ENCODE measurements at places on chromosomes 4 and X.

- no peak for DNase-seq
These were observed 33.2 kb downstream of the PPARGC1A start for GRCh38 chr4:23856630-23857029.

DNA sequence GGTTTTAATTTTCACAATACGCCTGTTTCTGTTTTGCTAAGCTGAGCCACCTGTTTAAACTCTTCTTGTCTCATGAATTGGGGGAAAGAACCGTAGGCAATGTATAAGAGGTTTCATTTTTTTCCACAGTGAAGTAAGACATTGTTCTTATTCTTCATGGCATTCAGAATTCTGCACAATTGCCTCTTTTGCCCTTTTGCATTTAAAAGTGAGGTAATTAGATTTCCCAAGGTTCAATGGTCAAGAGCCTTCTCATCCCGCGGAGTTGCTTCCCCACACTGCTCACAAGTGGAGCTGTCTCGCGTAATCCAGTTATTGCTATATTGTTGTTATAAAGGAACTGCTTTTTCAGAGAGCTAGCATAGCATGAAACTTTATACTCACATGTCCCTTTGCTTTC, 90.9 kb upstream of the SPRY1 start:
- DNase-seq: no peak

- no peak for DNase-seq
These were observed 7.0 kb upstream of the BEND4 start for GRCh38 chr4:42159271-42160001.

DNA sequence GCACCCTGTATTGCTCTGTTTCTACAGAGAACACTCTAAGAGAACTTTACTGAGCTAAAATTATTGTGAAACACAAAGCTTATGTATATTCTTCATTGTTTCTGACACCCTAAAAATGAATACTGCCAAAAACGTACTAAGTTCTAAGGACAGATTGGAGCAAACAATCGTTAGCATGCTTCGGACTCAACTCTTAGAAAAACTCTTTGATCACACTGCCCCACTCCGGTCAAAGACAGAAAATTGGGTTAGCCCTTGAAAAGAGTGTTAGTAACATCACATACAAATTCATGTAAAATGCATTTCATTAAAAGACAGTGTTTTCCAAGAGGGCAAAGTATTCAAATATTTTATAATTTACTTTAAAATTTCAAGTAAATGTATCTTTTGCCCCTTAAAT, 177.4 kb downstream of the DCHS2 start:
- no peak for DNase-seq

- DNase-seq: no peak
These were observed 128.4 kb downstream of the KLHL34 start for GRCh38 chrX:21529771-21530170.

GRCh38 chr4:53706422-53707032, 115.2 kb upstream of the LNX1 start:
- DNase-seq: no peak

GRCh38 chr4:10093801-10094552, 22.6 kb downstream of the WDR1 start:
- DNase-seq: no peak

DNA sequence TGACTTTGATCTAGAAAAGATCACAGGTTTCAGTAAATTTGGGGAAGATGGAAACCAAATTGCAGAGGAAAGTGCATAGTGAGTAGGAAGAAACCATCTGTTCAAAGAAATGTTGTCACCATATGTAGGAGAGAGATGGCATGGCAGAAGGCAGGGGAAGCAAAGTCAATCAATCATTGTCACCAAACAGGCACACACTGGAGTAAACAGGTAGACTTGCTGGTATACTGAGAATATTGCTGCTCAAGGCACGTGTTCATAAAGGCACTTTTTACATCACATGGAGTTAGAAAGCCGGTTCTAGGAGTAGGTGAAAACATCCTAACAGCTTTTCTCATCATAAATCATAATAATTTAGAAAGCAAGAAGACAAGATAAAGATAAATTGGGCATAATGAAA, 550.5 kb upstream of the FAT1 start:
- no peak for DNase-seq

- DNase-seq: no peak
These were observed 80.8 kb upstream of the PDE5A start for GRCh38 chr4:119709418-119709817.

GRCh38 chr4:164139291-164139690, 614.6 kb upstream of the SMIM31 start:
- DNase-seq: no peak

GRCh38 chrX:13864264-13864663, 47.4 kb upstream of the GPM6B start:
- DNase-seq: no peak

- DNase-seq: no peak
These were observed 381.0 kb upstream of the EMCN start for GRCh38 chr4:100898844-100899243.

DNA sequence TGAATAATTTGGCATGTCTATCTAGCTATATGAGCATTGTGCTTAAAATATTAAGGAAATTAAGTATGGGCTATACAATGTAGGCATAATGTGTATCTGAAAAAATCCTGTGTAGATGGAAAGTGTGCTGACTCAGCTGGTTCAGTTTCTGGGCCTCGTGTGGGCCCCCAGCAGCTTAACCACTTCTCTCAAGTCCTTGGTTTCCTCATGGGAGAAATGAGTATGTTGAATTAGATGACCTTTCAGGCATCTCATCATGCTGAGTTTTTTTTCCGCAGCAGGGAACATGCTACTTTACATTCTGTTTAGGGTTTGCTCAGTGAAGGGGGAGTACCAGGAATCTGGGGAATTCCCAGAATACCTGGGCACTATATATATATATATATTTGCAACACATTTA, 30.5 kb downstream of the RHOH start:
- no peak for DNase-seq

- DNase-seq: peak; percentile 69
These were observed 12.7 kb downstream of the TKTL1 start for GRCh38 chrX:154308108-154308946.

DNA sequence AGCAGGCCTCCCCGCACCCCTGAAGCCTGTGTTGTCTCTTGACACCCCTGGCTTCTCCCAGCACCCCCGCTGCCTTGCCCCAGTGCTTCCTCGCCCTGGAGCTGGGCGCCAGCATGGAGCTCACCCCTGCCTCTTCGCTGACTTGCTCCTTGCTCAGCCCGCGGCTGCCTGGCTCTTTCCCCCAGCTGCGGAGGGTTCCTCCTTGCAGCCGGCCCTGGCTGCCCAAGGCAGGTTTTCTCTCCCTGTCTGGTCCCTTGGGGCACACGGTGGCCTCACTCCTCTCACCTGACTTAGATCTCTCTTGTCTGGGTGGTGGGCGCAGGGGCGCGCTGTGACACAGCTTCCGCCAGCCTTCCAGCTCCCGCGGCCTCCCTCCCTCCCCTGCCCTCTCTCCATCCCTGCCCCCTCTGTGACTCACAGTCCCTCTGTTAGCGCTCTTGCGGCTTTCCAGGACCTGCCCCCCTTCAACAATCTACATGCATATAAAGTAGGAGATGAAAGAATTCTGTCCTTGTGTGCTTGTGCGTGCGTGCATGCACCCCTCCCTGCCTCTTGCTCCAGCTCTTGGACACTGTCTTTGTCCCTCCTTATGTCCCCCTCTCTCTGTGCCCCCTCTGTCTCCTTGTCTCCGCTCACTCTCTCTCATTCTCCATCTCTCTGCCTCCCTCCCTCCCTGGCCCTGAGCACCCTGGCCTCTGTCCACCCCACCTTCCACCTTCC, 2.2 kb downstream of the PLXNB3 start:
- DNase-seq: no peak

DNA sequence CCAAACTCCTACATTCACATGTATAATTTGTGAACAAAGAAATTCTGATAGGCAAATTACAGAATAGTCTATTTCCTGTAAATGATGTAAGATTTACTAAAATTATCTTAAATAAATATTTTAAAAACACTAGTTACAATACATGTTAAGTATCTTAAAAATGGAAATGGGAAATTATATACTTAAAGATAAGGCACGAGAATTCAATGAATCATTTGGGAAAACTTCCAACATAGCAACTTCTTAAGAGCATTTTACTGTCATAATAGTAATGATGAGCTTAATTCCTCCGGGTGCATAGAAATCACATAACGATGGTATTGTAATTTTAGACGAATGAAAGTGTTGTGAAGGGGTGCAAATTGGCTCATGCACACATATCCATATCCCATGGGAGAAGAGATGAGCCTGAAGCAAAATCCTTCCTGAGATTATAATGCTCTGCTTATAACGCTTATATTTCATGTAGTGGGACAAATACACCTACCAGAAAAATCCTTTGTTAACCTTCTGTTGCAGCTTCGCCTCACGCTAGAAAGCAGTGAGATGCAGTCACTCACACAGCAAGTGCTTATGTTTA, 873.5 kb downstream of the PDHA2 start:
- DNase-seq: no peak

GRCh38 chr4:163846008-163846407, 351.5 kb downstream of the TMA16 start:
- no peak for DNase-seq

DNA sequence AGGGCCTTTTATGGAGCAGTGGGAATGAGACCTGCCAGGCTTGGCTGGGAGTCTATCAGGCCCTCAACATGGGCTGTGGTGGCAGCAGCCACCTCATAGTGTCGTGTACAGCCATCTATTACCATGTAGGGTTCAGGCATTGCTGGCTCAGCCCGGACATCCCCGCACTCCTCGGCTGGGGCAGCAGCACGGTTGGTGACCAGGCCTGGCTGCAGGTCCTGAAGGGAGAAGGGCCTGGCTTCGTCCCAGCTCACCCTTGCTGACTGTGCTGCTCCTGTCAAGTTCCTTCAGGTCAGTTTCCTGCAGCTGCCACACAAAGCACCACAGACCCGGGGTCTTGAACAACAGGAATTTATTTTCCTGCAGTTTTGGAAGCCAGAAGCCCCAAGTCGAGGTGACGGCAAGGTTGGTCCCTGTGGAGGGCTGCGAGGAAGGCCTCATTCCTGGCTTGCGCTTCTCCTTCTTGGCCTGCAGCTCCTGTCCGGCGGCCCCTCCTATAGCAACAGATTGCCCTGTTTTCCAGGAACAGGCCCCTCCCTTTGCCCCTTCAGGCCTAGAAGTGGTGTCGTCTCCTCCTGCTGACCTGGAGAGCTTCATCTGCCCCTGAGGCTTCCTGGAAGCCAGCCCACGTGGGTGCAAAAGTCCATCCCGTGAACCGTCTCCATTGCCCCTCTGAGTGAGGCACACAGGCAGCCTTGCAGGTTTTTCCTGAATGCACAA, 25.2 kb upstream of the SORCS2 start:
- DNase-seq: no peak

GRCh38 chr4:73086095-73086868, 16.8 kb upstream of the COX18 start:
- DNase-seq: peak; percentile 27

DNA sequence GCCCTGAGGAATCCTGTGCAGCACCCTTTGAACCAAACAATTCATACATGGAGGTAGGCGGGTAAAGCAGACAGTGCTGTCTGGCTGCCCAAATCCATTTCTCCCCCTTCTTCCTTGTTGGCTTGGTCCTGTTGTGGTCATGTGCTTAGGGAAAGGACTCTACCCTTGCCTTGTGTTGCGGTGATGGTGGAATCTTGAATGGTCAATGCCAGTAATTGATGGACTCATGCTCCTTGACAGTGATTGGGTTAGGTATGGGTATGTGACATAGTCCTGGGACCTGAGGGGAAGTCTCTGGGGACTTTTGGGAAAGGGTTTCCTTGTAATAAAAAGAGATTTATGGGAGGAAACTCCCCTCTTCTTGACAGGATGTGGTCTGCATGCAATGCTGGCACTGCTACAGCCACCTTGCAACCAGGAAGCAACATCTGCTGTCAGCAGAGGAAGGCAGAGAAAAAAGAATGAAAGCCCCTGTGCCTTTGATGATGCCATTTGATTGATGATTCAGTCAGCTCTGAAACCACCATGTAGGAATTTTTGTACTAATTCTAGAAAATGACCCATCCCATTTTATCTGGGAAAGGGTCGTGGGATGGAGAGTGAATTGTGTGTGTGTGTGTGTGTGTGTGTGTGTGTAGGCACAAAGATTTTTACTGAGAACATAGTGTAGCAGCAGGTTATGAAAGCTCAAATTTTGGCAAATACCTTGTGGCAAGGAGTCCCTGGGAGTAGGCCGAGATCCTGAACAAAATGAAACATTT, 30.0 kb upstream of the HUWE1 start:
- DNase-seq: no peak

- no peak for DNase-seq
These were observed 5.9 kb upstream of the C4orf17 start for GRCh38 chr4:99504804-99505502.

DNA sequence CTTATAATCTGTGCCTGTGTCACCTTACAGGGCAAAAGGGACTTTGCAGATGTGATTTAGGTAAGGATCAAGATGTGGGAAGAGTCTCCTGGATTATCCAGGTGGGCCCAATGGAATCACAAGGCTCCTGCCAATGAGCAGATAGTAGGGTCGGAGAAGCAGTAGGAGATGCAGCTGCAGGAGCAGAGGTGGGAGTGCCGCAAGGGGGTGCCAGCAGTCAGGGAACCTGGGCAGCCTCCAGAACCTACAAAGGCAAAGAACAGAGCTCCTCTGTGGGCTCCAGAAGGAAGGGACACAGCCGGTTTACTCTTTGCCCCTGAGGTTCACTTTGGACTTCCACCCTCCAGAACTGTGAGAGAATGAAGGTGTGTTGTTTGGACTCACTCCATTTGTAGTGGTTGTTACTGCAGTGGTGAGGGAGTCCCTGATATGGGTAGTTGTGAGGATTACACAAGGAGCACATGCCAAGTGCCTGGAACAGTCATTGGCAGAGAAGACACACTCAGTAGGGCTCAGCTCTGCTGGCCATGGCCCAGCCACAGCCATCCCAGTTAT, 318.5 kb downstream of the EVC2 start:
- no peak for DNase-seq

GRCh38 chr4:17726911-17727310, 54.5 kb downstream of the FAM184B start:
- no peak for DNase-seq

DNA sequence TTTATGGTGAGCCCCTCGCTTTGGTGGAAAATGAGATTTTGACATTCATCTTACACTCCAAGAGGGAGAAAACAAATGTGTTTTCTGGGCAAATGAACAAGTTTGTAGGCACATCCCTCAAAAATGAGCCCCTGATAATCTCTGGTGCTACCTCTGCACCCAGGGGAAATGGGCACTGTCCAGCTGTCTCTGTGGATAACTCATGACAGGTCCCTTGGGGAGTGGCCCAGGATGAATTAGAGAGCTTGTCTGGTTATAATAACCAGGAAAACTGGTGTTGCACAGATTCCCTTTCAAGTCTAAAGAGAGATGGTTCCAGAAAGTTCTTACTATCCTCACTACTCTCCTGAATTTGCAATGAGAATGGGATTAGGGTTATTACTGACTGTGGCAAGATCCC, 7.5 kb downstream of the RASL11B start:
- DNase-seq: no peak

- DNase-seq: no peak
These were observed 63.3 kb downstream of the GALNT7 start for GRCh38 chr4:173231916-173232315.

GRCh38 chr4:36183232-36183631, 61.1 kb downstream of the ARAP2 start:
- DNase-seq: no peak
